ENCODE measurements at places on chromosomes 7 and 10. TPM values are rescaled to one million over a fixed set of nuclear protein-coding genes. Genes with fewer than 3 reads are reported as not detected.
A peak's percentile ranks its signal among the peaks of the same experiment; 100 is the strongest.

DNA sequence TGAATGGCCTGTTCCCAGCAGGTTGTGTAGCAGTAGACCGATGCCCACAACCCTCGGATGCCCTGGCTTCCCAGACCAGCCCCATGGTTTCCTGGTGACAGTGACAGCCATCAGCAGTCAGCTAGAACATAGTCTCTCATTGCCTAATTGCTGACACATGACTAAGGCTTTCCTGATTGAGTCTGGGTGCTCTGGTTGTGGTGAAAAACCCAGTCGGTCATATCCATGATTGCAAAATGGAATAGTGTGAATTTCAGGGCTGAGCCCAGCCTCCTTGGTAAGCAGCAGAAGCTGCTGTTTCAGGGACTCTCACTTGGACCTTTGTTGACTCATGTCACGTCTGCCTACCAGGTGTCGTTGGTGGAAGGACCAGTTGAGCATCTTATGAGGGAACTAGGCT is 36.6 kb downstream of the POR start:
- DNase-seq: no peak

DNA sequence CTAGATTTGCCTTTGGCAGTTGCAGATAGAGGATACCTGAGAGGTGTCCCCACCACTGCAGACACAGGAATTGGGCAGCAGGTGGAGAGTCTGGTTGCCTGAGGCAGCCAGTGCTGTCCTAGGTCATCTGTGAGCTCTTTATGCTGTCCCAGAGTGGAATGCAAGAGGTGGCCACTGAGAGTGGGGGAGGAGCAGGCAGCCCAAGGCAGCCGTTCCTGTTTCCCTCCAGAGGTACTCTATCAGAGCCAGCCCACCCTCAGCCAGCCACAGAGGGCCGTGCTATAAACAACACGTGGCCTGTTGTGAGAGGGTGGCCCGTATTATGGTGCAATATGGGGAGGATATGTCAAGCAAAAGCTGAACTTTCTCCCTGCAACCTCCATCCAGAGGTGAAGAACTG is 8.5 kb downstream of the LRRC18 start:
- no peak for DNase-seq

- no peak for DNase-seq
These were observed 8.1 kb downstream of the PLPP4 start for GRCh38 chr10:120465138-120465537.

DNA sequence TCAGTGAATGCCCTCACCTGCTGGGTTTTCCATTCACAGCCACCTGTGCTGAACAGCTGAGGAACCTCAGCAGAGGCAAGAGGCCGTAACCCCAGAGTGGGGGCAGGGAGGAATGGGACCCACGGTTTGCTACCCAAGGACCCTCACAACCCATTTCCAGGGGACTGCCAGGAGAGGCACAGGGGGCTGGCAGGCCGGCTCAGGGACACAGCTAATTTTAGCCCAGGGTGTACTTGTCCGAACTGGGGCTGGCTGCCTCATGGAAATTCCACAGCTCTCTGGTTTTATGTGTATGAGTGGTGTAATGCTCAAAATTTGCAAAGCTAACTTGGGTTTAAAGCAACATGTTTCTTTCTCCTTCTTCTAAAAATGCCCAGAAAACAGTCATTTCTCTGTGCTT is 42.2 kb downstream of the MINDY4 start:
- no peak for DNase-seq

GRCh38 chr10:63197344-63198092 is 64.4 kb downstream of the NRBF2 start:
- DNase-seq: no peak

DNA sequence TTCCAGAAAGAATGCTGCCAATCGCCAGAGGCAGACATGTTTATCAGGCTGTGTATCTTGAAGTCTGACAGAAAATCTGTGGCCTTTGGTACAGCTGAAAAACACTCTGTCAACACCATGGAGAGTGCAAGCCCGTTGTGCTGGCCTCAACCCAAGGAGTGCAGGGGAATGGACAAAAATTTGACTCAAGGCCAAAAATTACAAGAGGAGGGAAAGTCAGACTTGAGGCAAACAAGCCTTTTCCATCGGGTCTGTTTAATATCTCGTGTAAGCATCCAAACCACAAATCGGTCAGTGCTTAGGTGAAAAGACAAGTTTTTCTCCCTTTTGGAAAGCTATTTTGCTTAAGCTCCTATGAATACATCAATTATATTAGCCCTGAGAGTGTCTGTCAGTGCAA is 305.3 kb upstream of the NFE2L3 start:
- no peak for DNase-seq

DNA sequence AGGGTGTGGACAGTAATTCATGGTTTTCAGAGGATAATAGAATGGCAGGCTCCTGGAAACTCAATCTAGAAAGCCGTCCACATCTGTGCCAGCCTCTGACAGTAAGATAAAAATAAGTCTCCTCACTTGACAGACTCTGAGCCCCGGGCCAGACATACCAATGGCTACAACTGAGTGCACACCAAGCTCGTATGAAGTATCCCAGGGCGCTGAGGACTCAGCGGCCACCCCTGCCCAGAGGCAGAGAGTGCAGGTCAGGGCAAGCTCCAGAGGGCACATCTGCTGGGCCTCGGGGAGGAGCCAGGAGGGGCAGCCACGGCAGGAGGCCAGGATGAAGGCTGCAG is 262.8 kb upstream of the TCERG1L start:
- DNase-seq: no peak

- DNase-seq: no peak
These were observed 153.1 kb downstream of the AOAH start for GRCh38 chr7:36571190-36571560.

GRCh38 chr10:44911081-44911540 is at the start of gene TMEM72:
TMEM72 (plus strand) TSS chr10:44911337; CDS start chr10:44911513, 176 bp downstream.
- DNase-seq: no peak

GRCh38 chr7:37344886-37345579 is 103.6 kb downstream of the ELMO1 start:
- DNase-seq: peak; percentile 49

The CFAP69 gene
- polyA plus RNA-seq: 3.8 TPM

The PILRB gene
- polyA plus RNA-seq: 128 TPM

The GRID2IP gene
- 0.46 TPM for polyA plus RNA-seq

The CYP3A7 gene
- polyA plus RNA-seq: 11.4 TPM
